ENCODE measurements at places on chromosomes 11 and 22. TPM values are rescaled to one million over a fixed set of nuclear protein-coding genes. Genes with fewer than 3 reads are reported as not detected.

CSNK2A3 gene
- 3.9 TPM for total RNA-seq

INPPL1 gene
- total RNA-seq = 146 TPM

ALDH3B1 gene
- total RNA-seq = 95.9 TPM

GRIA4 gene
- total RNA-seq = not detected

POTEH gene
- total RNA-seq = not detected

NAALADL1 gene
- total RNA-seq = 10.0 TPM

SYT8 gene
- 12.5 TPM for total RNA-seq

CYP2D6 gene
- 1.0 TPM for total RNA-seq

F2 gene
- not detected for total RNA-seq

KCNQ1OT1 gene
- 2.0 TPM for total RNA-seq

DNA sequence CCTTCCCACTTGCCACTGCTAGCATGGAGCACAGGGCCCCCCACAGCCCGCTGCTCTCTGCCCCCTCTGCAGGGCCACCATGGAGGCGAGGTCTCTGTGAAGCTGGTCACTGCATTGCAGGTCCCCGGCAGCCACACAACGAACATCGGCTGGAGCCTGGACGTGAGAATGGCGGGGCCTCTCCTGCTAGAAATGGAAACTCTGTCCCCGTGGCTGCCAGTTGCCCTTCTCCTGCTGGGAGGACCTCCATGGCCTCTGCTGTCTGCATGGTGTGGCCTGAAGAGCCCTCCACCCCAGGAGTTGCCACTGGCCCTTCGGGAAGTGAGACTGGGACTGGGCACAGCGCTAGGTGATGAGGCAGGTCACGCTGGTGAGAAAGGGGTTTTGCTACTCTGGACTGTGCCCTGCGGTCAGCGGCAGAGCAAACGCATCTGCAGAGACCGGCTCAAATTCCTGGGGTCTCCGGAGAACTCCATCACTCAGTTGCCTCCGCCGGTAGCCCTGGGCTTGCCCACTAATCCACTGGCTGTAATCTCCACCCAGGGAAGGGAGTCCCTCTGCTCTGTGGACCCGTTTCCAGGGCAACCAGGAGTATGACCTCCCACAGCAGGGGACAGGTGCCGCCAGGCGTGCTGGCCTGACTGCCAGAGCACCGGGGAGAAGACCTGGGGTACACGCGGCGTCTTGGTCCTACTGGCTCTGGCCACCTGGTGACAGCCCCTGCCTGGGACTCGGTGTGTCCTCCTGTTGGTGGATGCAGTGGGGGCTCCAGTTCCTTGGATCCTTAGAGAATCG, 806.3 kb downstream of the BRD1 start:
- H3K4me1 ChIP-seq = no peaks in the 10 kb centered on the region
- peak; percentile 57 for DNase-seq
- H3K36me3 ChIP-seq = no peaks in the 10 kb centered on the region

DNA sequence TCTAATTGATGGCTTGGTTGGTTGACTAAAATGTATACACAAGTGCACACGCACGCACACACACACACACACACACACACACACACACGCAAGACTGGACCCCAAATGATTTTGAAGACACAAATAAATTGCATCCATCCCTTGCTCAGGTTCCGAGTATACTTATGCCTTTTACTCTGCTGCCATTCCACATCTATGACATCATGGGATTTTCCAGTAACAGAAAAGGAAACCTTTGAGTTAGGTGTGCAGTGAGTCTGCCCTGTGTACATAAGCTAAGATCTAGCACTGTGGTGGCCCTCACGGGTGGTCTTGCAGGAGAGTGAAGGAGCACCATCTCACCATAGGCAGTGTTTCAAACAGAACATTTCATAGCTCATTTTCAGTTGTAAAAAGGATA, 20.5 kb upstream of the LARGE1 start:
- no peaks in the 10 kb centered on the region for H3K4me1 ChIP-seq
- DNase-seq = no peak
- H3K4me3 ChIP-seq = no peak overlapping the region
- no peaks in the 10 kb centered on the region for H3K36me3 ChIP-seq
- H3K27me3 ChIP-seq = no peaks in the 10 kb centered on the region

DNA sequence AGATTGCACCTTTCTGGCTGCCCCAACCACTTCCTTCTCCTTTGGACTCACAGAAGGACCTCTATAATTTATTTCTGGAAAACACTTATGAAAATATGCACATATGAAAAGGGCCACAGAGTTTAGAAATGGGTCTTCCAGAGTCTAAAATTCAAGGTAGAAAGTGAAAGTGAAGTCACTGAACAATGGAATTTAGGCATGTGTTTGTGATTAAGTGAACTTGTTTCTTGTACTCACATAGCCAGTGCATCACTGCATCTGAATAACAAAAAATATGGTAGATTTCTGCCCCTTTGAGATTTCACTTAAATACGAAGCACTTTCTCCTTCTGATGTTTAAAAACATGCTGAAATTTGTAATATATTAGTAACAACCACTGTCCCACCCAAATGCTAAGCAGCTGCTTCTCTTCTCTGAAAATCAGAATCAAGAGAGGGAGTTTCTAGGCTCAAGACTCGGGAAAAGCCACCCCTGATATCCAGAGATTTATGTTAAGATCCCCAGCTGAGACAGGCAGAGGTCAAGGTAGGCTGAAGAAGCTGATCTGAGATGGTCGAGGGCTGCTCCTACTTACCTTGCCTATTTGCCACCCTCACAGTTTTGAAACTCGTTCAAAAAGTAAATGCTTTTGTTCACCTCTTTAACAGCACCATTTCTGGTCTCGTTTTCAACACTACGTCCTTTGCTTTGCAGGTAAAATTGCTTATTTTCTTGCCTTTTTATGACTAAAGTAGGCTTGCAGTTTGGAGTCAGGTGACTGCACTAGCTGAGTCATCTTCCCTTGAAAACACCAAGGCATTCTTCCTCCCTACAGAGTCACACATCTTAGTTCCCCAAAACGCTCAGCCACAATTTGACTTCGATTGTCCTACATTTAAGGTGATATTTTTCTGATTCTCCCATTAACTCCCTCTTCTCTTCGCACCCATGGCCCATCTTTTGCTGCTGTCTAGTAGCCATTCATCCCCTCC, at the start of gene XKR3:
Gene XKR3, minus strand, starts transcription at position 696 of the 972 bp plus-strand sequence. CDS start 17,338 bp downstream, outside the sequence.
- H3K36me3 ChIP-seq = no peaks in the 10 kb centered on the region
- DNase-seq = no peak
- peak within 1 kb of the TSS; percentile 14 for H3K27ac ChIP-seq
- H3K4me1 ChIP-seq = peaks cover 5% of the 10 kb centered on the region

DNA sequence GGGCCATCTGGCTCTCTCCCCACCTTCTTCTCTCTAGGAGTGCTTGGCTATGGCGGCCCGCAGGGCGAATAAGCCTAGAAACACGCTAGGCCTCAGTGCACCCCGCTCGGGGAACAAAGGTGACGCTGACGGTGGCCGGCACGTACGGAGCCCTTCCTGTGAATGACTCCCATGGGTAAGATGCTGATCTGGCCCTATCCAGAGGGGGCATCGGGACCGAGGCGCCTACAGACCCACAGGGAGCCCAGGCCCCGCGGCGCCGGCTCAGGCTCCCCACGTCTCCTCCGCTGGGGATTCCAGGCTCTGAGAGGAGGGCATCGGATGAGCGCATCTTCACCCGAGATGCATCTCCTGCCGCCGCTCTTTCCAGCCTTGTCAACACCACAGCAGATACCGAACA, 31.4 kb upstream of the TESMIN start:
- no peaks in the 10 kb centered on the region for H3K27me3 ChIP-seq
- H3K4me1 ChIP-seq = no peaks in the 10 kb centered on the region
- peaks cover 93% of the 10 kb centered on the region for H3K36me3 ChIP-seq

GRCh38 chr22:44894782-44895181, 115.0 kb downstream of the PHF21B start:
- DNase-seq = no peak
- H3K4me3 ChIP-seq = no peak overlapping the region
- no peaks in the 10 kb centered on the region for H3K4me1 ChIP-seq
- H3K27me3 ChIP-seq = peaks cover 5% of the 10 kb centered on the region
- no peaks in the 10 kb centered on the region for H3K36me3 ChIP-seq

DNA sequence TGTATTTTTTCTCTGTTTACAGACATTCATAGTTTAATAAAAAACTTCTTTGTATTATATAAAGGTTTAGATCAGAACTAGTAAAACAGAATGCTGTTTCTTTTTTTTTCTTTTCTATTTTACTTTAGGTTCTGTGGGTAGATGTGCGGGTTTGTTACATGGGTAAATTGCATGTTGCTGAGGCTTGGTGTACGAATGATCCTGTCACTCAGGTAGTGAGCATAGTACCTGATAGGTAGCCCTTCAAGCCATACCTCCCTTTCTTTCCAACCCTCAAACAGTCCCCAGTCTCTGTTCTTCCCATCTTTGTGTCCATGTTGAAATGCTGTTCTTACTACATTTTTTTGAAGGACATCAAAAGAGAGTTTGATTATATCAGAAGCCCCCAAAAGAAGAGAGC, 3.2 kb downstream of the ATM start:
- DNase-seq = no peak
- H3K27me3 ChIP-seq = no peaks in the 10 kb centered on the region
- H3K4me1 ChIP-seq = peaks cover 24% of the 10 kb centered on the region
- H3K36me3 ChIP-seq = peaks cover 34% of the 10 kb centered on the region
- H3K4me3 ChIP-seq = no peak overlapping the region

- H3K36me3 ChIP-seq = no peaks in the 10 kb centered on the region
- no peak for DNase-seq
- H3K4me3 ChIP-seq = no peak overlapping the region
- peaks cover 14% of the 10 kb centered on the region for H3K27me3 ChIP-seq
Observed at GRCh38 chr11:61613051-61613450, 32.2 kb upstream of the SYT7 start.

- peaks cover 67% of the 10 kb centered on the region for H3K36me3 ChIP-seq
- H3K27ac ChIP-seq = no peak overlapping the region
- H3K4me1 ChIP-seq = no peaks in the 10 kb centered on the region
- H3K4me3 ChIP-seq = no peak overlapping the region
Observed at GRCh38 chr11:119273721-119274120, 43.2 kb downstream of the MCAM start.

DNA sequence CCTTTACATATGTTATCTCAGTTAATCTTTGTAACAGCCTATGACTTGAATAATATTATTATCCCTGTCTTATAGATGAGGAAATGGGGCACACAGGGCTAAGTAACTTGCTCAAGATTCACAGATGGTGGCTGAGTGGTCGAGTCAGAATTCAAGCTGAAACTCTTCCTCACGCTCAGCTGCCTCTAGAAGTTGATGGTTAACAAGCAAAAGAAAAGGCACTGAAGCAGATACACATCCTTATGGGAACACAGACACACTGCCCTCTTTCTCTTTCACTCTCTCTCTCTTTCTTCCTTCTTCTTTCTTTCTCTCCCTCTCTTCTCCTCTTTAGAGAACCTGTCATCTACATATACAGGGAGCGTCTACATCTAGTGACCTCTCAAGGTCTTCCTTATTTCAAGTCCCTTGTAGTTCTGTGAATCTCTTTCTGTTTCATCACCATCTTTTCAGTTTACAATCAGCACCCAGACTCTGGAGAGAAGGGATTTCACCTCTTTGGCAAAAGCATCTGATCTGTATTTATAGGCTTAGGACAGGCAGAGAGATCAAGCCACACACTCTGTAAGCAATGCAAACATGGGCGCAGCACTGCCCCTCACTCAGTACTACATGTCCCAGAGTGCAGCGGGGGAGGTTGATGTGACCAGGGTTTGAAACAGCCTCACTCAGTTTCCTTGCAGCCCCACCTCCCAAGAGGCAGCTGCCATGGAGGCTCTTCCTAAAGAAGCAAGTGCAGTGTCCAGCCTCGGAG, 75.7 kb downstream of the GRAMD1B start:
- H3K27me3 ChIP-seq = no peaks in the 10 kb centered on the region
- no peaks in the 10 kb centered on the region for H3K36me3 ChIP-seq
- H3K27ac ChIP-seq = no peak overlapping the region
- H3K4me3 ChIP-seq = no peak overlapping the region
- H3K4me1 ChIP-seq = no peaks in the 10 kb centered on the region
- no peak for DNase-seq

GRCh38 chr22:44181912-44182587, 1.3 kb downstream of the PARVG start:
- H3K27ac ChIP-seq = peak overlapping the region; percentile 84
- peaks cover 8% of the 10 kb centered on the region for H3K27me3 ChIP-seq
- H3K4me3 ChIP-seq = peak overlapping the region; percentile 48

GRCh38 chr11:82533628-82534327, 199.9 kb downstream of the FAM181B start:
- H3K27ac ChIP-seq = no peak overlapping the region
- H3K4me3 ChIP-seq = no peak overlapping the region
- no peaks in the 10 kb centered on the region for H3K4me1 ChIP-seq
- DNase-seq = no peak

DNA sequence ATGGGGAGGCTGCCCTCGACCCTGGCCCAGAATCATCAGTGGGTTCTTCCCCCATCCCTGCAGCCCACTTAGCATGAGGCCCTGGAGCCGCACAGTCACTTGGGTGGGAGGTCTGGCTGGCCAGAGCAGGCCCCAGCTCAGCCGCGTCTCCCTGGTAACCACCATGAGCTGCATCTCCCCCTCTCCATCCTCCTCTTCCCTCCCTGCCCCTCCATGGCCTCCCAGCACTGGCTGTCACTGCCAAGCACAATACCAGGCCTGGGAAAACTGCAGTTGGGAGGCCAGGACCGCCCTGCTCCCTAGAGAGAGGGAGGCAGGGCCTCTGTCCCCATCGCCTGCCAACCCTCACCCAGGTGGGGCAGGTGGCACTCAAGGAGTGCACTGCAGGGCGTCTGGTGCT, 8.0 kb downstream of the CSDC2 start:
- no peak for DNase-seq
- H3K27ac ChIP-seq = no peak overlapping the region
- no peaks in the 10 kb centered on the region for H3K27me3 ChIP-seq
- no peaks in the 10 kb centered on the region for H3K4me1 ChIP-seq

DNA sequence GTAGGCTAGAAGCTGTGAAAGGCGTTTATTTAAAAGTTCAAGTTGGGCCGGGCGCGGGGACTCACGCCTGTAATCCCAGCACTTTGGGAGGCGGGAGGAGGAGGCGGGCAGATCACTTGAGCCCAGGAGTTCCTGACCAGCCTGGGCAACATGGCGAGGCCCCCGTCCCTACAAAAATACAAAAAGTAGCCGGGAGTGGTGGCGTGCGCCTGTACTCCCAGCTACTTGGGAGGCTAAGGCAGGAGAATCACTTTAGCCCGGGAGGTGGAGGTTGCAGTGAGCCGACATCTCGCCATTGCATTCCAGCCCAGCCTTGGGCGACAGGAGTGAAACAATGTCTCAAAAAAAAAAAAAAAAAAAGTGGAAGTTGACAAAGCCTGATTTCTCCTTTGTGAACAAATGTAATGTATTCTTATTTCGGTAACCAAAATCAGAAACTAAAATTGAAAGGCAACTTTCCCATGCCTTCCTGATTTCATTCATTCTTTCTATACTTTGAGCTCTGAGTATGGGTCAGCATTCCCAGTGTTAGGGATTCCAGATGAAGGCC, 825 bp downstream of the PTPMT1 start:
- H3K36me3 ChIP-seq = peaks cover 11% of the 10 kb centered on the region
- no peaks in the 10 kb centered on the region for H3K27me3 ChIP-seq
- no peaks in the 10 kb centered on the region for H3K4me1 ChIP-seq
- DNase-seq = no peak
